ENCODE measurements at places on chromosomes 3 and 15.

DNA sequence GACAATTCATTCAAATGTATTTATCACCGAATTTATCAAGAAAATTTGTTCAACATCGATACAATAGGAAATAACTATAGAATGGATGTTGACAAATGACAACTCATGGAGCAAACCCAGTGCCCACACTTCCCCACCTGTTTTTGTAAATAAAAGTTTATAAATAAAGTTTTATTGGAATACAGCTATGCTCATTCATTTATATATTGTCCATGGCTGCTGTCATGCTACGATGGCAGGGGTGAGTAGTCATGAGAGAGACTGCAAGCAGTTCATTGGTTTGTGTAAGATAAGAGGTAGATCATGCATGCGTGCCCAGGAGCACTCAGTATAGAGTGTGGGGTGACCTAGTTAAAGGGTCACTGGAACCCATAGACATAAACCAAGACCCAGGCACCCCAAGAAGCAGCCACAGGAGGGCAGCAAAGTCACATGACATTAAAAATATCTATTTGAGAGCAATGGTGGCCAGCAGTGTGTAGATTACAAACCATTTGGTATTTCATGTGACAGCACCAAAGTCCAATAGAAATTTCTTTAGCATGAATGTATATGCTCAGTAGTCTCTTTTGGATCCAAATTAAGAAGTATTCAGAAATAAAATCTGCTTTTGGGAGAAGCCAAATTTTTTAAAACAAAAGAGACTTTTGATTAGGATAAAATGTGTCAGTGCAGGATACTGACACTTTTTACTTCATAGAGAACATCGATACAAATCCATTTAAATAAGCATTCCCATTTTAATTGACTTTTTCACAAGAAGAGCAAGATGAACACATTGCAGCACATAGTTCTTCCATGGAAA lies 794.8 kb downstream of the MCTP2 start:
- ATAC-seq, result no peak

DNA sequence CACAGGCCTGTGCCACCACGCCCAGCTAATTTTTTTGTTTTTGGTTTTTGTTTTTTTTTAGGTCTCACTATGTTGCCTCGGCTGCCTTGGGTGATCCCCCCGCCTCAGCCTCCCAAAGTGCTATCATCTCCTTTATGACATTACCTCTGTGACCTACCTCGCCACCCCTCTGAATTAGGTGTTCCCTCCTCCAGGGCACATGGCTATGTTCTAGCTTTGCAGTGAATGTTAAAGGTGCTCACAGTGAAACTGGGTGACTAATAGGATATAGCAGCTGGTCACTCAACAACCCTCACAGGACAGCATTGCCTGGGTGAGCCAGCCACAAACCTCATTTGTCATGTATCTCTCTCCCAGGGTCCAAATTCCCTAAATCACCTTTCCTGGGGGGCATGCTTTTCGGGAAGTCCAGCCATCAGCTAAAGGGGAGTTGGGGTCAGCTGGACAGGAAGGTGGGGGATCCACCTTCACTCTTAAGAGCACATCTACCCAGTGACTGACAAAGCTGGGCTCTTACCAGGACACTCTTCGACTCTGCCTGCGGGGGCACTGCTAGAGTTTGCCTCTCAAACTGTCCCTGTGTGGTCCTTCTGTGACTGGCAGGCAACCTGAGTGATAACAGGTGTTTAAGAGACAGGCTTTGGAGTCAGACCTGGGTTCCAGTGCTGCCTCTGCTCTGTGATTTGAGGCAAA lies 1.6 kb upstream of the TTLL3 start:
- ATAC-seq, result peak; percentile 67

- ATAC-seq, result peak; percentile 17
Observed at GRCh38 chr15:36911322-36911944, 188.9 kb downstream of the MEIS2 start.

- ATAC-seq, result no peak
Observed at GRCh38 chr15:35466476-35466875, 79.5 kb downstream of the DPH6 start.

- ATAC-seq, result peak; percentile 6
Observed at GRCh38 chr3:182794455-182795388, 1.4 kb downstream of the ATP11B start.

- no peak for ATAC-seq
Observed at GRCh38 chr3:133362539-133362938, 37.3 kb upstream of the BFSP2 start.

GRCh38 chr3:2153547-2153946 lies 54.9 kb downstream of the CNTN4 start:
- no peak for ATAC-seq

DNA sequence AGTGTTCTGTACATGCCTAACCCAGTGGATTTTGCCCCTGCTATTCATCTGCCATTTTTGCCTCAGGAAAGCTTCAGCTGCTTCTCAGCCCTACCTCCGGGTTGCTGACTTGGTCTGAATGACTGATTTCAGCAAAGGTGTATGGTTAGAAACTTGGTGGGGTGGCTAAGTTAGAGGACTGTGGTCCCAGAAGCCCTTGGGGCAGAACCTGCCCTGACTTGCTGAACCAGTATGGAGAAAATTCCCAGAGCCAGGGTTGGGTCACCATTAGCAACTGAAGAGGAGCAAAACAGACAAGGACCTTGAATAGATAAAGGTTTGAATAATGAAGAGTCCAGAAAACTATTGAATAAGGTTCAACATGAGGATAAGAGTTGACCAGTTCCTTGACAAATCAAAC lies 6.1 kb upstream of the WWTR1 start:
- no peak for ATAC-seq

- ATAC-seq, result no peak
Observed at GRCh38 chr3:192505731-192506130, 221.6 kb downstream of the FGF12 start.

- no peak for ATAC-seq
Observed at GRCh38 chr3:162569314-162569713, 1072.7 kb downstream of the OTOL1 start.

Measured in SK-N-SH treated with all-trans-retinoic acid at 6 μM for 48 hours (cell line).